Pericardium fibroblast (primary cell): ENCODE measurements at places on chromosomes 11 and 22. TPM values are rescaled to one million over a fixed set of nuclear protein-coding genes. Genes with fewer than 3 reads are reported as not detected.

Gene LGALS1
- 4,461 and 4,473 TPM in 2 replicates for total RNA-seq

Gene VSIG2
- not detected in 2 replicates for total RNA-seq

Gene PLAAT5
- 2.3 and 3.5 TPM in 2 replicates for total RNA-seq

Gene RAB38
- total RNA-seq, result 0.12 and 3.8 TPM in 2 replicates

Gene MPZL2
- total RNA-seq, result not detected in 2 replicates

Gene ADORA2A
- total RNA-seq, result 2.9 and 5.4 TPM in 2 replicates

Gene RIMBP3B
- 0.09 and 0.23 TPM in 2 replicates for total RNA-seq

Gene SYT8
- 0.35 TPM in 1 of 2 replicates, not detected in the other for total RNA-seq

Gene DERL3
- total RNA-seq, result under 0.01 TPM in 1 of 2 replicates, not detected in the other
